HS-27A (cell line): ENCODE measurements at places on chromosomes 6 and 20.

DNA sequence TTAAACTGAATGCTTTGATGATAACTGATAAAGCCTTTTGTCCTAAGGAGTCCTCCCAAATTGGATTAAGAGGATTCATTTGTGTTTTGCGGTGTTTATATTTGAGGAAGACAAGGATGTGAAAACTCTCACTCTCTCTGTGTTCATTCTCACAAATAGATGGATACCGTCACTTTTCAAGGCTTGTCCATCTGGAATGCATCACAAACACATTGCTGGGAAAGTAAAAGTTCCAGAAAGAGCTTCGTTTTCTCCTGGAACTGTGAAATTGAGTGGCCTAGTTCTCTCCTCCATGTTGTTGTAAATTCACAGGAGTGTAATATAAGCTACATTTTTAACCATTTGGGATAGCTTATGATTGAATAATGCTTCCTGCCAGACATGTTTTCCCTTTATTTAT lies 581.6 kb upstream of the FLRT3 start:
- no peak for DNase-seq

DNA sequence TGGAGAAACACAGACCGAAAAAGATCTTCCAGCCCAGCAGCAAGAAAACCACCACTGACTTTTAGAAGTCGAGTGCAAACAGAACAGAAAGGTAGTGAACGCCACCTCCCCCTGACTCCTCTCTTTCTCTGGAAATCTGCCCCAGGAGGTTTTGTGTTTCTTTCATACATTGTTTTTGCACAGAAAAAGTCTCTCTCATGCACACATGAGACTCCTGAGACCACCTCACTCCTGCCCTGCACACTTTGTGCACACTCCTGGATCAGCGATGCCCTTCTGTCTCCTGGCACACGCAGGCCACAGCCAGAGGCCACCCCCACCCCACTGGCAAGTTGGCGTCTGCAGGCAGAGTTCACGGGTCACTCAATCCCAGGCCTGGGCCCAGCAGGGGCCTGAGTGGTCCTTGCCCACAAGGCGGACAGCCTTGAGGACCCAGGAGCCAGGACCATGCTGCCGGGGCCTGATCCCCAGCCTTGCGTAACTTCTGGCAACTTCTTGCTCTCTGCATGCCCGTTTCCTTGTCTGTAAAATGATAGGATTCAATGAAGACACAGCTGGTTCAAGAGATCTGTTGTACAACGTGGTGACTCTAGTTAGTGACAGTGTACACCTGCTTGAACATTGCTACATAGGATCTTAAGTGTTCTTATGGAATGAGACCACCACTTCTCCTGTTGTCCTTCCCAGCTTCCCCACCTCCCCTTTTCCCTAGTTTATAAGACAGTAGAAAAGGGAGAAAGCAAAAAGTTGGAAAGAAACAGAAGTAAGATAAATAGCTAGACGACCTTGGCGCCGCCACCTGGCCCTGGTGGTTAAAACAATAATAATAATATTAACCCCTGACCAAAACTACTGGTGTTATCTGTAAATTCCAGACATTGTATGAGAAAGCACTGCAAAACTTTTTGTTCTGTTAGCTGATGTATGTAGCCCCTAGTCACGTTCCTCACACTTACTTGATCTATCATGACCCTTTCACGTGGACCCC lies 30.2 kb upstream of the CST7 start:
- DNase-seq, result no peak

- DNase-seq, result peak; percentile 17
Measured at GRCh38 chr6:5054245-5054873, 30.8 kb upstream of the PPP1R3G start.

- no peak for DNase-seq
Measured at GRCh38 chr6:77341058-77341986, 122.0 kb downstream of the HTR1B start.

DNA sequence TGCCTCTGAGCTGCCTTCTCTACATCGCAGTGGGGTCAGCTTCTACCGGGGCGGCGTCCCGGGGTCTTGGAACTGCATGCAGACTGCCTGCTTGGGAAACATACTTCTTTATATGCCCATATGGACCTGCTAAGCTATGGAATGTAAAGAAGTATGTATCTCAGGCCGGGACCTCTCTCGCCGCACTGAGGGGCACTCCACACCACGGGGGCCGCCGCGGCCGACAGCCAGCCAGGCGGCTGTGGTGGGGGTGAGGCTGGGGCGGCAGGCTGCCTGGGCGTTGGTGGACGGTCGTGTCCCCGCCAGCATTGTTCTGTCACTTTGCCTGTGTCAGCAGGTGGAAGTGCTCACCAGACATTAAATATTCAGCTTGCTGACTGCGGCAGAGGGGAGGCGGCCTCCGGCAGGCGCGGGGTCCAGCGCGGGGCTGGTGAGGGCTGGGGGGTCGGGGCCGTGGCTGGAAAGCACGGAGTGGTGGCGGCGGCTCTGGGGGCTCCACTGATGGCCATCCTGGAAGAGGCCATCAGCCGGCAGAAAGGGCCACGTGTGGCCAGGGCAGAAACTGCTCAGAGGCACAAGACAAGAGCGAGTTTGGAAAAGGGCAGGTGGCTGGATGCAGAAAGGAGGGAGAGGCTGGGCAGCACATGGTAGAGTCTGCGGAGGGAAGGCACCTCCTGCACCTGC lies 78.6 kb upstream of the GATA5 start:
- DNase-seq, result no peak

DNA sequence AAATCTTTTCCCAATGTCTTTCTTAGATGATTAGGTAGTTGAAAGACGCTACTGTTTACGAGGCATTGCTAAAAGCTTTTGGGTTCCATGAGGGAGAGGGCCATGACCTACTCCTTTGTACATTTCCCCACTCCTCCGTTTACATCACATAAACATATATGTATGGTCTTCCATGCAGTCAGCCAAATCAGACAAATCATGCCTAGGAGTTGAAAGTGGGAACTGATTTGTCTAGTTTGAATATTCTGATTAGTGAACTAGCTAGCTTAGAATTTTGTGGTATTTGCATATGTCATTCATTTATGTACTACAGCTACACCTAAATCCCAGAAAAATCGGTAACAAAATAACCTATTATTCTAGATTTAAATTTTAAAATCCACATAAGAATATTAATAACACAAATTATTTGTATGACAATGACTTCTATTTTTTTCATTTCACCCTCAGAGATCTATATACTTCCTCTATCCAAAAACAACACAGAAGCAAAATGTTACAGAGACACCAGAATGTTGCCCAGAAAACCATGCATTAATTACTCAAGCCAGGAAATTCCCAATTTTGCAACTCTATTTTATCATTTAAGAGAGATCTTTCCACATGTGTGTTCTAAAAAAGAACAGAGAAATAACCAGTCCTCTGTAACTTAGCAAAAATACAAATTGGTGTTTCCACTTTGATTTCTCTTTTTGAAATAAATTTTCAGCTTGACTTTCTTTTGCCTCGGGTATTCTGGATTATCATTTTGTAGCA lies 231.9 kb downstream of the LAMA2 start:
- no peak for DNase-seq

DNA sequence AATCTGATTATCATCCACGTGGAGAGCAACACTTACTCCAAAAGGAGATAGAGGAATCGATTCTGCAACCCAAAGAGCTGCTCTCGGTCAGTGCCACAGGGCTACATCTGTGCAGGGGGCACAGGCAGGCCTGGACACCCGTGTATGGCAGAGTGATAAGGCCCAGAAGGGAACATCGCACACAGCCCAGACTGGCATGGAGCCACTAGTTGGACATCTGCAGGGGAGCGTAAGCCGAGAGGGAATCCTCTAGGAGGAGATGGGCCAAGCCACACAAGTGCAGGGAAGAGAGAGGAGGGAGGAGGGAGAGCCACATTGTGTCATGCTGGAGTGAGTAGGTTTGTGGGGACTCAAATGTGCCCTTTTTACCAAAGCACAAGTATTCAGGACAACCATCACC lies 50.4 kb upstream of the ENTPD6 start:
- no peak for DNase-seq

- DNase-seq, result peak; percentile 87
Measured at GRCh38 chr6:12548526-12548925, 168.0 kb upstream of the PHACTR1 start.

GRCh38 chr20:44031001-44031574 lies 116.4 kb downstream of the TOX2 start:
- DNase-seq, result no peak
